Activated naive CD4-positive, alpha-beta T cell treated with anti-CD3 and anti-CD28 coated beads, Interleukin-2, amount 50 U/mL, for 72 hours (primary cell): ENCODE measurements at places on chromosomes 5 and 9.

DNA sequence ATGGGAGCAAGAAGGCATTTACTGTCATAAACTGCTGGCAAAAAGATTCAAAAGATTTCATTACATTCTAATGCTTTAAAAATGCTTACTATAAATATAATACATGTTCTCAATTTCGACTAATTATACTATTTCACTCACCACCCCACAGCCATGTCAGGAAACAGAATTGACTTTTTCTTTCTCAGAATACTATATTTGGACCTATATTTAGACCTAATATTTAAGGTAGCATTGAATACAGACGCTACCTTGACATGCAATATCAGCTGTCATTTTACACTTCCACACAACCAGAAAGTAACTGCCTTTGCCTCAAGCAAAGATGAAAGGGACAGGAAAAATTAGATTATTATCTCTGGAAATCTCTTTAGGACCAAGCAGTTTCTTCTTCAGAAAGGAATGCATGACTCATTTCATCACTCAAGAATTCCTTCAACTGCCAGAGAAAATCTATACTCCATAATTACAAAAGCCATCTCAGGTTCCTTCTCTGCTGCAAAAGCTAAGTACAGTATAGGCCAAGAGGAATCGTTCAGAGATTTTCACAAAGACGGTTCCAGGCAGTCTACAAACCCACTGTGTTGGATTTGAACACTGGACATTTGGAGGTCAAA is 11.8 kb upstream of the UBE2QL1 start:
- DNase-seq, result no peak

DNA sequence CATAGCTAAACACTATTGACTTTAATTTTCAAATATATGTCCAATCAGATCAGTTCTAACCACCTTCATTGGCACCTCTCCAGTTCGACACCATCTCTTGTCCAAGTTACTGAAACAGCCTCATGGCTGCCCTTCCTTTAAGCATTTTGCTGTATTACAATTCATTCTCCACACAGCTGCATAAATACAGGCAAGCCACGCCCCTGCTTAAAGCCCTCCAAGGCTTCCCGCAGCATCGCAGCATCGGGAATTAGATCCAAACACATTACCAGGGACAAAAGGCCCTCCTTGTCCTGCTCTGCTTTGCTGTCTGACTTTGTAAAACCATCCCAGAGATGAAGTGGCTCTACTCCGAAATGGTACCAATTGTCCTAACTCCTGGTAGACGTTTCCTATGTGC is 75.1 kb upstream of the RAI14 start:
- no peak for DNase-seq

DNA sequence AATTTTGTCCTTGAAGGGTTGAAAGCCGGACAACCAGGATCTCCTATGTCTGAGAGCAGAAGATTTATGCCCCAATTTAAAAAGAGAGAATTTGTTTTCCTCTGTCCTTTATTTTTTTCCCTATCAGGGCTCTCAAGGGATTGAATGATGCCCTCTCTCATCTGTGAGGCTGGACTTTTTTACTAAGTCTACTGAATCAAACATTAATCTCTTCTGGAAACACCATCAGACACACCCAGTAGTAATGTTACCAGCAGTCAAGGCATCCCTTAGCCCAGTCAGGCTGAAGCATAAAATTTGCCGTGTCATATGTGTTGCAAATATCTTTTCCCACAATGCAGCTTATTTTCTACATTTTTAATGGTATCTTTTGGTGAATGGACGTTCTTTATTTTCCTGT is 1497.9 kb downstream of the MAT2B start:
- no peak for DNase-seq

DNA sequence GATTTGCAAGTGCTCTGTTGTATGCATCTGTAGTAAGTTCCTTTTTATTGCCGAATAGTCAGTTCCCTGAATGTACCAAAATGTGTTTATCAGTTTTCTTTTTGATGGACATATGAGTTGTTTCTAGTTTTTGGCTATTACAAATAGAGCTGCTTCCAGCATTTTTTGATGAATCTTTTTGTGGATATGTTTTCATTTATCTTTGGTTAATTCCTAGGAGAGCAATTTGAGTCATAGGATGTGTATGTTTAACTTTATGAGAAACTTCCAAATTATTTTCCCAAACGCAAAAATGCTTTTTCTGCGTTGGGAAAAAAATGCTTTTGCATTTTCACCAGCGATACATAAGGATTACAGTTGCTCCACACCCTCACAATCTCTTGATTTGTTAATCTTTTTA is 287.7 kb downstream of the FER start:
- no peak for DNase-seq

- DNase-seq, result no peak
Observed at GRCh38 chr5:138472353-138472752, 7.1 kb downstream of the EGR1 start.

- no peak for DNase-seq
Observed at GRCh38 chr9:110545705-110546104, 33.8 kb downstream of the SVEP1 start.

GRCh38 chr9:21589344-21590056 is 107.4 kb upstream of the IFNE start:
- no peak for DNase-seq

- no peak for DNase-seq
Observed at GRCh38 chr5:151864061-151864748, 60.4 kb downstream of the GLRA1 start.

GRCh38 chr5:108953940-108954339 is 206.2 kb downstream of the FER start:
- DNase-seq, result no peak

- no peak for DNase-seq
Observed at GRCh38 chr9:77705636-77706035, 57.5 kb upstream of the GNA14 start.

GRCh38 chr5:9337928-9338595 is 207.8 kb downstream of the SEMA5A start:
- no peak for DNase-seq

DNA sequence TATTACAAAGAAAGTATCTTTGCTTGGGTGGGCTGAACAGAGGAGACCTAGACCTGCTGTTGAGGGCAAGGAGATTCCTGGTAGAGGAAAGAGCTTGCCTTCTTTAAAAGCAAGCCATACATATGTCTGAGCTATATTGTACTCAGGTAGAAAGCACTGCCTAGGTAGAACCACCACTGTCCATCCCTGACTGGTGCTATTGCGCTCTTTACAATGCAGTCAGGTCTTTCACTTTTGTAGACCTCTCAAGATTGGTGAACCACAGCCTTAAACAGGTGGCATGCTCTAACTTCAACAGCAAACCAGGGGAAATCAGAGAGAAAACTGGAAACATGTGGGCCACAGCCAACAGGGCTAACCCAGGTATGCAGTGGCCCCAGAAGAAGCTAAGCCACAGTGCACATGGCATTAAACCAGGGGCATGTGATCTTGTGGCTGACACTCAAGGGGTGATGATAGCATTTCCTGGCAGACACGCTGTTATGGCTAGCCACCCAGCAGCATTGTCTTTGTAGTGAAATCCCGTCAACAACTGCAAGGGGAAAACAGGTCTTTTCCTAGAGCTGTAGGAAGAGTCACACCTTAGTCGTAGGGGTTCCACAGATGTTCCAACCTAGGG is 253.9 kb upstream of the PCSK5 start:
- no peak for DNase-seq

DNA sequence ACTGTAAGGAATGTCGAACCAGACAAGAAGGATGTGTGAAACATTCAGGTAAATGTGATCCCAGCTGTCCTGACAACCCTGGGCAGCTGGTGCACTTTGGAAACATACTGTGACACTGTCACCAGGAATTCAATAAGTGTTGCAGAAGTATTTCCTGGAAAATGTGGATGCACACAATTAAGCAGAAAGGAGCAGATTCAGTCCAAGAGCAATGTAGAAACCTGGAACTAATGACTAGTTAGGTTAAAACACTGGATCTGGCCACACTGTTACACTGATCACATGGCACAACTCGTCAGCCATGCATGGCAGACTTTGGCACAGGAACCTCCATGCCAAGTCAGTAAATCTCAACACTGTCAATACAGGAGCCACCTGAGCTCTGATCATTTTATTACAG is 109.0 kb downstream of the FAM174A start:
- no peak for DNase-seq

DNA sequence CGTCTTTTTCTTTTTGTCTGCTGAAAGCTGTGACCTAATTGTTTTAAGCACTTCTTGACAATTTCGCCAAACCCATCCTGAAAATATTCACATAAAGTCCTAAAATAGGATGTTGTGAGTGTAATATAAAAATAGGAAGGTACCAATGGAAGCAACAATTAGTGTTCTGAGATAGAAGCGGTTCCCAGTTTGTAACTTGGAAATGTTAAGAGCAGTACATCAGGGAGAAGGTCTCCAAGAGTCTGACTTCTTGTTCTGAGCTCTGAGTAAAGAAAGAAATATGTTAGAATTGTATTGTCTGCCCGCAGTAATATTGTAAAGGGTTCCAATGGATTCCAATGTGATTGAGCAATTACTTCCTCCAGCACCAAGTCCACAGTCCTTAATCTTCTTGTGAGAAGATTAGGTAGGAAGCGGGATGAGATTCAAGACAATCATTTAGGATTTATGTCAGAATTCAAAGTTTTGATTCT is 3.9 kb downstream of the VCAN start:
- DNase-seq, result no peak

GRCh38 chr9:93699650-93700049 is 123.3 kb downstream of the PHF2 start:
- no peak for DNase-seq
